ENCODE measurements at places on chromosomes 11 and 22.

DNA sequence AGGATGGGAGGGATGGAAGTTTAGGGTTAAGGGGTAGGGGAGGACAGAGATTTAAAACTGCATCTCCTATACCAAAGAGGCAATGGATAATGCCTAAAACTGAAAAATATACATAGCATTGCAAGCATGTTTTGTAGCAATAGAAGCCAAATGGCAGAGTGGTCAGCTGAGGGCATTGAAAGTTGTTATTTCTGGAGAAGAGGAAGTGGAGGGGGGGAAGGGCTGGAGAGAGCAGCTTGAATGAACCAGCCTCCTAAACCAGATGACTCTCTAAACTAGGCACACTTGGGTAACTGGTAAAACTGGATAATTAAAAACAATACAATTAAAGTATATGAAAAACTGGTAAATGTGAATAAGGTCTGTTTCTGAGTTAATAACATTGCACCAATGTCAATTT, 70.3 kb upstream of the TP53I11 start:
- no peak for DNase-seq

GRCh38 chr11:61766353-61766841, 14.0 kb downstream of the MYRF start:
- DNase-seq = no peak

DNA sequence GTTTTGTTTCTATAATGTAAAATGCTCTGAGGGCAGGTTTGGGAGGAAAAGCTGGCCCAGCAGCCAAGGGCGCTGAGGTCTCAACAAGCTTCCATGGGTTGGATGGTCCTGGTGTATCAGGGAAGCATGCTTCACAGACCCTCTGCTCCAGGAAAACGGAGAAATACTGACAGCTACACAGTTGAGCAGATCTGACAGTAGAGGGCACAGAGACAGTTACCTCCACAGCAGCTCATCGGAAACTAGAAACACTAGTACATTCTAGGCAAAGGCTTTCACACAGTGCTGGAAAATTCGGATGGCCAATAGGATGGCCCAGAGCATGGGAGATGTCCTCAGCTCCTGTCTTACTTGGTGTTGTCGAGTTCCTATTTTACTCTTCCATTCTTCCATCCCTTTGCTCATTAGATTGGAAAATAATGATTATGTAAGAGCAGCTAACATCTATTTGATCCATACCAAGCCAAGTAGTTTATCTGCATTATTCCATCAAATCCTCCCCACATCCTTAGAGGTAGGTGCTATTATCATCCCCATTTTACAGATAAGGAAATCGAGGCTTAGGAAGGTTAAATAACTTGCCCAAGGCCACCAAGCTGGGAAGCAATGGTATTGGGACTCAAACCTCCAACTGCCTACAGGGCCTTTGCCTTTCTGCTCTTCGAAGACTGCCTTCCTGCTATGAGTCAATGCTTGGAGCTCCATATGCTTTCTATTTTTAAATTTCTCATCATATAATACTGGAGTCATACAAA, 28.3 kb downstream of the LMO2 start:
- DNase-seq = no peak

DNA sequence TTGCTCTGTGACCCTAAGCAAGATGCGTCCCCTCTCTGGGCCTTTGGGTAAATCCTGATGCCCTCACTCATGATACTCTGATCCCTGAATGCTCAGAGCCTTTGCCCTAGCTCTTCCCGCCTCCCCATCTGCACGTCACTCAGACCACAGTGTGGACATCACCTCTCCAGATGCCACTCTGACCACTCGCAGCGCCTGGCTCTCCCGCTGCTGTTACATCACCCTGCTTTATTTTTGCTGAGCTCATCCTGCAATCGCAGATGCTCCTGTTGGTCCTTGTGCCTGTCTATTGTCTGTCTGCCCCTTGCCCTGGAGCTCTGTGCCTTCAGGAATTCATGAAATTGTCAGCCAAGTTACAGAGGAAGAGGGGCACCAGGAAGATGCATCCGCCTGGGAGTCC, 5.5 kb downstream of the OSM start:
- DNase-seq = no peak

DNA sequence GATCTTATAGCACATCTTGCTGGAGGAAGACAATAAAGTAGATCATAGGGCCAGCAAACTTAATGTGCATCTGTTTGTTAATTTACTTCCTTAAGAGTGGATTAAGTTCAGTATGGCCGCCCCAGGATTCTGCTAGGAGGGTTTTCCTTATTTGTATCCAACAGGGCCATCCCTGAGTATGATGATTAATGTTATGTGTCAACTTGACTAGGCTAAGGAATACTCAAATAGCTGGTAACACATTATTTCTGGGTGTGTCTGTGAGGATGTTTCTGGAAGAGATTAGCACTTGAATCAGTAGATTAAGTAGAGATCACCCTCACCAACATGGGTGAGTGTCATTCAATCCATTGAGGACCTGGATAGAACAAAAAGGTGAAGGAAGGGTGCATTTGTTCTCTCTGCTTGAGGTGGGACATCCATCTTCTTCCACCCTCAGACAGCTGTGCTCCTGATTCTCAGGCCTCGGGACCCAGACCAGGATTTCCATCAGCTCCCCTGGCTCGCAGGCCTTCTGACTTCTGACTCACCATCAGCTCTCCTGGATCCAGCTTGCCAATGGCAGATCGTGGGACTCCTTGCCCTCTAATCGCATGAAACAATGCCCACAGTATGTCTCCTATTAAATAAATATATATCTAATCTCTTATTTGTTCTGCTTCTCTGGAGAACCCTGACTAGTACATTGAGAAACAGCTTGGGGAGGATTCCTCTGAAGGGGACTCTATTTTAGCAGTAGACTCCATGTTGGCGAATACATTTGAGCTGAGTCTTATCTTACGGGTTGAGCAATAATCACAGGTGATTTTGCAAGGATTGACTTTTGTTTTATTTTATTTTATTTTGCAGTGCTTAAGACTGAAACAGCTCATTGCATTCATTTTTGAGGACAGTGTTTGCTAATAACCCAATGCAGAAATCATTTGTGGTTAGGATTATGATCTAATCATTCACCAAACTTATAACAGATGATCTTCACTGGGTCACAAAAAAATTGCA, 9.0 kb upstream of the ZBTB44 start:
- no peak for DNase-seq

DNA sequence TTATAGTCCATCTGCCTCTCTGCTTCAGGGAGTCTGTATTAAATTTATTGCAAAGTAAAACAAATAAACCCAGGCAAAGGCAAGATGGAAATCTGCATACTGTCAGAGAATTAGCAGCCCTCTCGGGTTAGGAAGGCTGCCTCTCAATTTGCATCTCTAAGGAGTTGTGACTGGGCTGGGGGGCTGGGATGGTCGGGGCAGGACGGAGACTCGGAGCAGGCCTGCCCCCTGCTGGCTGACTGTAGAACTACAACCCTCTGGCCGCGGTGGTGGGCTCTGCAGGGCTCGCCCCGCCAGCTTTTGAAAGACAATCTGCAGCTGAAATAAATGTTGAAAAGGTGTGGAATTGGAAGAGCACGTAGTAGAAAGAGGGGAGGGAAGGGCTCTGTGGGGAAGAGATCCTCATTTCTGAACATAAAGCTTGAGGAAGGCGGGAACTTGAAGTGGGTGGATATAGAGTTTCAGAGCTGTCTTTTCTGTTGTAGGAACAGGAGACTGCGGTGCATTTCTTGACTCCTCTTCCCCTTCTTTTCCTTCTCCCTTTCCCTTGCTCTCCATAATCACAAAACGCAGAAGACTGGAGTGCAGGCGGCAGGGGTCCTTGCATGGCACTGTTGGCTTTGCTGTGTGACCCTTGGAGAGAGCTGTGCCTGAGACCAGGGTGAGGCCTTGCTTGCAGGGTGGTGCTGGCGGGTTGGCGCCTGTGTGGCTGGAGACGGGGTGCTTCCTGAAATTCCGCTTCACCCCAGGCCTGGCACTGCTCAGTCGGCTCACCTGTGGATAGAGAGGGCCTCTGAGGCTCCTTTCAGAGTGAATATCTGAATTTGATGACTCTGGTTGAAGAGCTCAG, 22.6 kb upstream of the PKNOX2 start:
- peak; percentile 38 for DNase-seq

- no peak for DNase-seq
Measured at GRCh38 chr11:126633330-126633729, 277.8 kb downstream of the ST3GAL4 start.
